DND-41 (cell line): ENCODE measurements at places on chromosomes 5 and 9.

GRCh38 chr5:3029396-3029795, 277.9 kb upstream of the IRX2 start:
- no peak for DNase-seq

- no peak for DNase-seq
These were observed 111.1 kb downstream of the PAM start for GRCh38 chr5:102866237-102866600.

DNA sequence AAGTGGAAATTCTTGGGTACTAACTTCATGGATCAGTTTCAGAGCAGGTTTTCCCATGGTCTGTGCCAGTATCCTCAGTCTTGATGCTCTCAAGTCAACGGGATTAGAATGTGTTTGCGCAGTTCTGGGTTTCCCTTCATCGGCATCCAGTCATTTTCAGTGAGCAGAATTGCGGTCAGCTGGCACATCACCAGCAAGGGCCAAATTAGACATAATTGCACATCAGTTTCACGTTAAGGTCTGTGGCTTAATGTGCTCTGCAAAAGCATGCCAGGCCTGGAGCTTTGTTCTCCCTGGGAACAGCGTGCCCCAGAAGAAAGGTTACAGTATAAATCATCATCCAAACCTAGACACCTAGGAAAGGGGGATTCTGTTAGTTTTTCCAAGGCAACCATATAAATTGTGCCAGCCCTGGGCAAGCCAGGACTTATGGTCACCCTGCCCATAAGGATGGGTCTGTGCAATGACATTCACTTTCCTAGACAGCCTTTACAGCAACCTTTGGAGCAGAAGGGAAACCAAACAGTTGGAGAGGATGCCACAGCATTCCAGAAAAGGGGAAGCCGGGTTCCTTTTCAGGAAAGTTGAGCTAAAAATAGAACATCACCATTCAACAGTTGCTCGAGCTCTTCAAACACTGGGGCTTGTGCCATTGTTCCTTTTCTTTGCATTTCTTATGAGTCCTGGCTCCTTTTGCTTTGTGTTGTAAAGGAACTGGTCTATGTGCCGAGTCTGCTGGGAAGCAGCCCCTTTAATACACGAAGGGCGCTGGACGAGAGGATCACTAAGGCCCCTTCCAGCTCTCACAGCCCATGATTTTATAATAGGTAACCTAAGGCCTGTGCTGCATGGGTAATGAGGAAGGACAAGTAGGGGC, 23.1 kb downstream of the IQGAP2 start:
- no peak for DNase-seq

DNA sequence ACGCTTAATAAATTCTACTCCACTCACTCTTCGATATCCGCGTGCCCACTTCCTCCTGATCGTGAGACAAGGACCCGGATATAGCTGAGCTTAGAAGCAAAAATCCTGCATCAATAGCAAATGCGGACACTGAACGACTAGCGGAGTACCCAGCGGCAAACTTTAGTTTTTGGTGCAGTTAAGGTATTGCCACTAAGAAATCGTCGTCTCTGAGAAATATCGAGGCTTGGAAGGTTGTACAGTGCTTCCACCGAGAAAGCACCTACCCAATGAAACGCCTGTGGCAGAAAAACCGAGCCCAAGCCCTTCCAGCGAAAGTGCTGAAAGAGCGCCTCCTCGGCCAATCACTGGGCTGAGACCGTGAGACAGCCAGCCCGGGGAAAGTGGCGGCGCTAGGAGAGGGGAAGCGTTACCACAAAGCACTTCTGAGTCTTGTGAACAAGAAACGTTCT, 32.2 kb downstream of the ANXA2R start:
- peak; percentile 89 for DNase-seq

DNA sequence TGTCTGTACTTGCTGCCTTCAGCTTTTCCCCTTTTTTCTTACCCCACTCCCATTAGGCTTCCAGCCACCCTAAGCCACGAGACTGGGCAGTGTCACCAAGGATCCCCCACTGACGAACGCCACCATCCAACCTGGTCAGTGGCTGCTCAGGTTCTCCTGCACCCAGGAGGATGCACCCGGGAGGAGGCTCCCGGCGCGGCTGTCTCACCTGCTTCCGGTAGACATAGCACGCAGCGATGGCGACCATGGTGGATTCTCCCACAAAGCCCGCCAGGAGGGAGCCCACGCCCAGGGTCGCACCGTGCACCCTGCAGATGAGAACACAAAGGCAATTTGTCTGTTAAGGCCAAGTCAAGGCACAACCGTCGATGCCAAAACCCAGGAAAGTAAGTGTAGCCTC, 48.1 kb downstream of the OTULIN start:
- no peak for DNase-seq

DNA sequence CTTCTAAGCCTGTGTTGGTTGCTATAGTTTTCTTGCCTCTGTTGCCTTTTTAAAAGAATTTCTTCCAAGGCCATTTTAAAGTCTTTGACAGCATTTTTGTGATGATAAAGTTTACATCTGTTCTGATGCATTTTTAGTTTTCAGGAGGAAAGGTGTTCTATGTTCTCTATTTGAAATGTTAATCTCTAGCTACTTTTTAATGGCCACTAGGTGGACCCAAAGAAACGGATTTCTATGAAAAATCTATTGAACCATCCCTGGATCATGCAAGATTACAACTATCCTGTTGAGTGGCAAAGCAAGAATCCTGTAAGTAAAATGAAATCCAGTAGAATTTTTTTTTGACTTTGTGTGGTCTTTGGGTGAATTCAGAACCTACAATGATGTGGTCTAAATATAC, 60.2 kb downstream of the MELK start:
- no peak for DNase-seq
